ENCODE measurements at places on chromosomes 2 and 18. TPM values are rescaled to one million over a fixed set of nuclear protein-coding genes. Genes with fewer than 3 reads are reported as not detected.
A peak's percentile ranks its signal among the peaks of the same experiment; 100 is the strongest.

SFTPB gene
- total RNA-seq, result not detected

GRCh38 chr2:228786901-228787300, 484.2 kb downstream of the PID1 start:
- DNase-seq, result no peak

GRCh38 chr2:66587216-66587615, 152.3 kb downstream of the MEIS1 start:
- no peak for DNase-seq

GRCh38 chr2:54274781-54275242, 18.8 kb upstream of the TSPYL6 start:
- DNase-seq, result no peak

DNA sequence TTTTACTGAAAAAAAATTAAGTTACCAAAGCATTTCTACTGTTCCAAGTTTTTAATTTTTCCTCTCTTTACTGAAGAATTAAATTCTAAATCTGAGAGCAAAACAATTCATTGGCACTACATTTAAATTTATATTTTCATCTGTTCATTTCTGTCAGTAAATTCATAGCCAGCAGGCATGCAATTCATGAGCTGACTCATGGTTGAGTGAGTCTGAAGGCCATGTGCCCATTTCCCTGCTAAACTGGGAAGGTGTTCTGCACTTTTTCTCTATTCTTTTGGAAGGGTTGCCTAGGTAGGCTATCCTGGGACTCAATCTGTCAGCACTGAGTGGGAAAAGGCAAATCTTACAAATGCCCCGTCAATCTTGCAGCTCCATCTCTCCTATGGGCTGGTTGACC, 88.7 kb downstream of the KLHL14 start:
- DNase-seq, result no peak

GRCh38 chr2:226548732-226549131, 250.9 kb downstream of the IRS1 start:
- DNase-seq, result no peak

- no peak for DNase-seq
Observed at GRCh38 chr18:52009958-52010357, 330.0 kb upstream of the DCC start.

GRCh38 chr2:8310557-8311455, 371.1 kb upstream of the ID2 start:
- peak; percentile 6 for DNase-seq

DNA sequence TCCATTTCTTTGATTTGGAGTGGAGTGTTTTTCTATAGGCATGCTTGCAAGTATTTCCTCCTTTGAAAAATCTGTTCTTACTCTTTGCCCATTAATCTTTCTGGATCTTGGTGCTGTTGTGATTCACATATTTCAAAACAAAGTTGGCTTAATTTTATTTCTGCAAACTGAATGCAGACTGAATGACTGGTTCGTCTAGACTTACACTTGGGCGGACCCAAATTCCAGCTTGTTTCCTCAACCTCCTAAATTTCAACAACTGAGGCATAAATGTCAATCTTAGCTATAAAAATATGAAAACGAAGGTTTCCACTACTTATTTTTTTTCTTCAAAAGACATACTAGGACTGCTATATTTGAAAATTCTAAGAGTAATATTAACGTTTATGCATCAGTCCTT, 59.0 kb downstream of the ANKRD44 start:
- DNase-seq, result no peak

DNA sequence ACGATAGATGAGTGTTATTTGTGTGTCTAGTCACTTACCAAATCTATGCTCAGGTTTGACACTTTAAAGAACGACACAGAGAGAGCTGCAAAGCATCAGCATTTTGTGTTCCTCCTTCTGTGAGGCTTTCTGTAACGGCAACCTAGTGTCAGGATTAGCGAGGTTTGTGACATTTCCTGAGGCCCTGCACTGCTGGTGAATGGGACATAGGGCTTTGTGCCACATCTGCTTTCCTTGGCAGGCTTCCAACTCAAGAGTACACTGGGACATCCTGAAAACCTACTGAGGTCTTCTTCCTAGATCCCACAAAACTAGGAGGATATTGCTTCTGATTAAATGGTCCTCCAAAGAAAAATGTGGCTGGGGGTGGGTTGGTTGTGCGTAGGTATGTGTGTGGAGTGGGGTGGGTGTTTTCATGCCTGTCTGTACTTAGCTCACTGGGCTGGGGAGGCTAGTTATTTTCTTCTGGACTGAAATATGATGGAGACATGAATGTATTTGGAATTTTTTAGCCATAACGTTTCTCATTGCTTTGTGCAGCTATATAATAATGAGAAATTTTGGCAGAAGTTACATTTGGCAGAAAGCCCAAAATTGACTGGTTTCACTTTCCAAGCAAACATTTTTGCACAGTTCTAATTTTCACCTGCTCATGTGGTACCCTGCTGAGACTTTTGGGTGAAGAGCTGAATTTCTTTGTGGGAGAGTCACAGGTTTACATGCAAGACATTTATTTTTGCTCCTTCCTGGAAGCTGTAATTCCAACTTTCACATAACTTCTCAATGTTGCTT, 308.4 kb downstream of the XIRP2 start:
- no peak for DNase-seq

DNA sequence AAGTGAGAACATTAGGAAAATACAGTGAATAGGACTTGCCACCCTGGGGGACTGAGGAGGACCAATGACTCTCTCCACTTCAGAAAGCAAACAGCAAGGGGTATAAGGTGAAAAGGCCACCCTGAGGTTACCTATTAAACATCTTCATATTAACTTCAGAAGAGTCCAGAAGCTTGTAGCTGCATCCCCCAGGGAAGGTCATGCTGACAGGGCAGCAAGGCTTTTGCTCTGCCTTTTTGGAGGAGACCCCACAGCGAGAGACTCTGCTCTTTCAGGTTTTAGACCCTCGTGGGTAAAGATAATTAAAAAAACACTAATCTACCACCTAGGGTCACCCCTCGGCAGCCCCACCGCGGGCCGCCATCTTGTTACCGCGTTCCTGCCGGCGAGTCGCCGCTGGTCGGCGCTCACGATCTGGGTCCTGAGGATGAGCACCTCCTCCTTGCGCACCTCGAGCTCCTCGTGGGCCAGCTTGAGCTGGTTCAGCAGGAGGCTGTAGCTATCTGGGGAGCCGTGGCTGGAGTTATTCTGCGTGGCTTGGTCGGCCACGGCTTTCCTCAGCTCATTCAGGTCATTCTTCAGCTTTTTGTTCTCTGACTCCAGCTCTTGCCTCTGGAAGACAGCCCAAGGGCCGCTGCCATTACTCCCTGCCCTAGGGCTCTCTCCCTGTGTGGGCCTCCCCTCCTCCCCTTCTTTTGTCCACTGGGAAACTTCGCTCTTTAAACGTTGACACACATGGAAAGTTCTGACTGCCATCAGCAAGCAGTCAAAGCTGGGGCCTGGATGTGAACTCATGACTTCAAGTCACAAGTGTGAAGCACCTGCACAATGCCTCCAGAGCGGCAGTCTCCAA, 50.7 kb upstream of the ACAA2 start:
- no peak for DNase-seq

GRCh38 chr2:240196716-240197461, 56.4 kb upstream of the OTOS start:
- DNase-seq, result no peak

SERPINB7 gene
- not detected for total RNA-seq

- DNase-seq, result no peak
Observed at GRCh38 chr2:28428486-28428885, 35.8 kb downstream of the FOSL2 start.

TUBA4B gene
- not detected for total RNA-seq

MAL gene
- total RNA-seq, result not detected

HNRNPLL gene
- total RNA-seq, result 45.2 TPM

- DNase-seq, result peak; percentile 79
Observed at GRCh38 chr2:232339121-232340081, 39.1 kb upstream of the ALPP start.

MTCL1 gene
- 43.9 TPM for total RNA-seq

DNA sequence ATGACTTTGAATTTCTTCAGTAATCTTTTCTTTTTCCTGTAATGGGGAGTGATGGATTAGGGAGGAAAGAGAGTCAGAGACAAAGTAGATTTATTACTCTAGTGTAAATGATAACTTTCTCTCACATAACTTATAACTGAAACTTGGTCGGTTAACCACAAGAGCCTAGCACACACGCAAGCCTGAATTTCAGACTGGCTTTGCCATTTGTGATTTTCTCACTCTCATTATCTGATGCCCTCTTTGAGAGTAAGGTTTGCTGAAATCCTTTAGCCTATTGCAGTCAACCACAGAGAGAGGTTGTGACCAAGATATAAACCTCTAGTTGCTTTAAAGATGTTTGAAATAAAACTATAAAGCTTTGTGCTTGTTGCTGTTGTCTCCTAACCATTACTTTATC, 117.9 kb upstream of the NETO1 start:
- DNase-seq, result no peak

GRCh38 chr18:68764016-68764415, 33.9 kb upstream of the CCDC102B start:
- no peak for DNase-seq

Measured in chondrocyte (in vitro differentiated cells).